ENCODE measurements at places on chromosomes 6 and 20.

DNA sequence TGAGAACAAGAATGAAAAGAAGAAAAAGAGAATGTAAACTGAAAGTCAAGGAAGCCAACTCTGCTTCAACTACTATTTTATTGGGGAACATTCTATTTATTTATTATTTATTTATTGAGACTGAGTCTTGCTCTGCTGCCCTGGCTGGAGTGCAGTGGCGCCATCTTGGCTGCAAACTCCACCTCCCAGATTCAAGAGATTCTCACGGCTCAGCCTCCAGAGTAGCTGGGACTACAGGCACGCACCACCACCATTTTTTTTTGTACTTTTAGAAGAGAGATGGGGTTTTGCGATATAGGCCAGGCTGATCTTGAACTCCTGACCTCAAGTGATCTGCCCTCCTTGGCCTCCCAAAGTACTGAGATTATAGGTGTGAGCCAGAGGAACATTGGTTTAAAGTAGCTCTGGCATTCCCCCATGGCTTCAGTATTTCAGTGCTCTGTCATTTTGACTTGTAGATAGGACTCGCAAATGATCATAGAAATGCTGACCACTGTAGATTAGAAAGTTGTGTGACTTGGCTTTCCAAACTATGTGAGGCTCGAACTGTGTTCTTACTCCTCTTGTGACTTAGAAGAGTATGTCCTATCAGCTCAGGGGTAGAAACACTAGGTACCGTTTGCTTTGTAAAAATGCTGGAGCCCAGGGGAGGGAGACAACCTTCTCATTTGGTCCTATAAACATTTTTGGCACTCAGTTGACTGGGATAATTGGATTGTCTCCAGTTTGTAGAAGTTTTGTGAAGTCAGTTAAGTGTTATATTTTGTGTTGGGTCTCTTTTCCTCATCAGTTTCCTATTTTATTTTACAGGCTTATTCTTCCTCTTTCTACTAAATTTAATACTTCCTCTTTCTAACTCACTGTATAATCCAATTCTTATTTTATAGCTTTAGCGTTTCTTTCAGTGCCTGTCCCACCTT is 544.9 kb upstream of the CITED2 start:
- no peak for DNase-seq

GRCh38 chr6:164663634-164664033 is 645.8 kb downstream of the C6orf118 start:
- no peak for DNase-seq

DNA sequence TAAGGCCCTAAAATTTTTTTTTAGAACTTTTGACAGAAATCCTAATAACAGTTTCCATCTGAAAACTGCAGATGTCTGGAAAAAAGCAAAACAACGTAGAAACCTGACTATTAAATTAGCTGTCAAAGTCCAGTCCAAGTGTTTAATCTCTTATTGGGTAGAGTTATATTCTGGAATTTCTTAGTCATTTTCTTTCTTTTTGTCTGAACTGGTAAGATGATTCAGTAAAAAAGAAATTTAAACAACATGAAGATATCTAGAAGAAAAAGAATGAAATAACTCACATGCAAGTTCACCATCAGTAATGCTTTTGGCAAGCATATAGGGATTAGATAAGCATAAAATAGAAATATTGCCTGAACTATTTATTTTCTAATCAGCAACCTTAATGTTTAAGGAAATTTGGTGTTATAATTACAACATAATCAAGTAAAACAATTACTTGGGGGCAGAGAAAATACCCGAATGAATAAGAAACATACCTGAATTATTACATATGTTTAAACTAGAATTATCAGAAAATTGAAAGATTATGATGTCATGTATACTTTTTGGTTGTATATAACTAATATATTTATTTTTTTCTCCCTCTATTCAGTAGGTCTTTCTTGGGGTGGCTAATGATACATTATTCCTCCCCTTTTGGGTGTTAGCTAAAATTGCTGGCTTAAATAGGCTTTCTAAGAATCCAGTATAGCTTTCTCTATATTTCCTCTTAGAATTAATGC is 51.1 kb downstream of the FAM83B start:
- DNase-seq, result no peak

- no peak for DNase-seq
Measured at GRCh38 chr20:48019496-48019895, 234.2 kb upstream of the SULF2 start.

DNA sequence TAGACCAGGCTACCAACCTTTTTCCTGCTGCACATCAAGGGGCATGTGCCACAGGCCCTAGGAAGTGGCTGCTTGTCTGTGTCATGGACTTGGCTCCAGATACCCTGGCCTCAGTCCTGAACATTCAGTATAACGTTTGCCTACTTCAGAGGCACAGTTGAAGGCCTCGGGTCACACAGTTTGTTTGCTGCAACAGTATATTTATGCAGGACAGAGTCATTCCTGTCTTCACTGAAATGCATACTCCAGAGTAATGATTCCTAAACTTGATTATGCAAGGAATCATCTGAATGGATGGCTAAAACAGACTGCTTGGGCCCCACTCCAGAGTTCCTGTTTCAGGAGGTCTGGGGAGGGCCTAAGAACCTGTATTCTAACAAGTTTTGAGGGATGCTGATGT is 149.4 kb downstream of the KLHL32 start:
- no peak for DNase-seq

GRCh38 chr6:15948930-15949900 is 179.7 kb upstream of the MYLIP start:
- DNase-seq, result no peak

- DNase-seq, result no peak
Measured at GRCh38 chr6:85506441-85507093, 56.7 kb downstream of the NT5E start.

DNA sequence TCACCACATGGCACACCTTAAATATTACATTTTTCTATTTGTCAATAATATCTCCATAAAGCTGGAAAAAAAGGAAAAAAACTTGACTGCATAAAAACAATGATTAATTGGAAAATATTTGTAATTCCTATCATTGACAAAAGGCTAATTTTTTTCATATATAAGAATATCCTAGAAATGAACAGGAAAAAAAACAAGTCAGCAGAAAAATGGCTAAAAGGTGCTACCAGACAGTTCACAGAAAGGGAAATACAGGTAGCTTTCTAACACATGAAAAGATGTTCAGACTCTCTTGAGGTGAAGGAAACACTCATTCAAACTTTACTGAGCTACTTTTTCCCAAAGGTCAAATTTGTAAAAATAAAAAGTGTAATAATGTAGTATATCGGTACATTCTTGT is 104.1 kb upstream of the SCAF8 start:
- DNase-seq, result no peak

Measured in HS-27A (cell line).